HFFc6 (cell line): ENCODE measurements at places on chromosomes 5 and 9.

- DNase-seq: no peak
Measured at GRCh38 chr9:8569823-8570222, 770.2 kb upstream of the DMAC1 start.

DNA sequence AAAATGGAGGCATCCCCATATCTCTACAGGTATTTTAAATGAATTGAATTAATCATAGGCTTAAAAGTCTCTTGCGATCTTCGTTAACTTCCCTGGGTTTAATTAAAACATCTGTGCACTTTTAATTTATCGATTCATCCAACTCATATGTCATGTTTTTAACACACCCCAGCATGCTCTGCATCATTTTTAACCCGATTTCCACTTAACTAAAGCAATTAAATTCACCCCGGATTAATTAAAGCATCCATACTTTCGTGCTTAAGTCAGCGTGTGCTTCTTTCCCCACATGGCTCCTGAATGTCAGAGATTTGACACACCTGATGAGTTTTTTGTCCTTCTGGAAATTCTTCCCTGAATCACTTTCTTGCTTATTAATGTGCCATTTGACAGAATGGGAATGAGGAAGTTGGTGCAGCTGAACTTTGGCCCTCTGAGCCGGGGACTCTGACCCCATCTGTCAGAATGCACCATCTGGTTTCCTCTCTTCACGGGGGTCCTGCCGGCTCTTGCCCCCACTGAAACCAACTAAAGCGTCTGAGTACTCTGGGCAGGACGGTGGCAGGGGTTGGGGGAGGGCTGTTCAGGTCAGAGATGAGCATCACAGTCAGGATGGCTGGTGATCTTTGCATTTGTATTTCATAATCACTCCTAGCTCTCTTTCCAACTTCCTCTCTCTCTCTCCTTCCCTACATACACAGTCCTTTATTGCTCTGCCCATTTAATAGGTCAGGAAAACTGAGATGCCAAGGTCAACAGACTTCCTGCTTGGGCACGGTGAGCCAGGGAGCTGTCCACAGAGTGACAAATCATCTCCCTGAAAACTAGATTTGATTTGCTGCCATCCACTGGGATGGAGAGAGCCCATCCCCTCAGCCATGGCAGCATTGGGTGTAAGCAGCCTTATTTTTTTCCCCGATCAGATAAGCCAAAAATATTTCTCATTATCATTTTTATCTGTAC, 180.3 kb upstream of the WWC1 start:
- DNase-seq: no peak

DNA sequence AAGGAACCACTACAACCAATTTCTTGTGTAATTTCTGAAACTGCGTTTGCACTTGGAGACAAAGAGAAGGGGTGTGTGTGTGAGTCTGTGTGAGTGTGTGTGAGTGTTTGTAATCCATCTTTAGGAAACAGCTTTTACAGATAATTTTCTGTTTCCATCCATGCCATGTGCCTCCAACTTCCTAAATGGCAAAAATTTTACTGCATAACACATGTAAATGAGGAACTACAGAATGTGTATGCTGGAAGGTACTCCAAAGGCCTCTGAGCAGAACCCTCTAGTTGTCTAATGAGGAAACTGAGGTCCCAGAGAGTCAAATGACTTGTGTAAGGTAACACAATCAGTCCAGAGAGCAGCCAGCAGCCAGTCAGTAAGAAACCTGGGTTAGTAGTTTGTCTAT, 20.8 kb downstream of the MAMDC2 start:
- DNase-seq: no peak

- no peak for DNase-seq
Measured at GRCh38 chr5:1698589-1699316, 100.9 kb downstream of the MRPL36 start.

DNA sequence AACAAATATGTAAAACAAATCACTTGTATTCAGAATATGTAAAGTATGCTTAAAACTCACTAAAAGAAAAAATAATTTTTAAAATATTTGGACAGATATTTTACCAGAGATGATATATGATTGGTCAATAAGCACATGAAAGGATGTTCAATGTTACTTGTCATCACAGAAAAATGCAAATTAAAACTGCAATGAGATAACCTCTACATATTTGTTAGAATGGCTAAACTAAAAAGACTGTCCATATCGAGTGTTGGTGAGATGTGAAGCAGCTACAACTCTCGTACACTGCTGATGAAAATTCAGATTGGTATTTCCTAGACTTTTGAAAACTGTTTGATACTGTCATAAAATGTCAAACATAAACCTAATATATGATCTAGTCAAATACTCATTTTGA, 685.1 kb downstream of the DTWD2 start:
- DNase-seq: no peak

GRCh38 chr9:33137781-33138264, 29.3 kb downstream of the B4GALT1 start:
- DNase-seq: no peak

- DNase-seq: no peak
Measured at GRCh38 chr5:137292461-137293027, 206.6 kb downstream of the SPOCK1 start.

DNA sequence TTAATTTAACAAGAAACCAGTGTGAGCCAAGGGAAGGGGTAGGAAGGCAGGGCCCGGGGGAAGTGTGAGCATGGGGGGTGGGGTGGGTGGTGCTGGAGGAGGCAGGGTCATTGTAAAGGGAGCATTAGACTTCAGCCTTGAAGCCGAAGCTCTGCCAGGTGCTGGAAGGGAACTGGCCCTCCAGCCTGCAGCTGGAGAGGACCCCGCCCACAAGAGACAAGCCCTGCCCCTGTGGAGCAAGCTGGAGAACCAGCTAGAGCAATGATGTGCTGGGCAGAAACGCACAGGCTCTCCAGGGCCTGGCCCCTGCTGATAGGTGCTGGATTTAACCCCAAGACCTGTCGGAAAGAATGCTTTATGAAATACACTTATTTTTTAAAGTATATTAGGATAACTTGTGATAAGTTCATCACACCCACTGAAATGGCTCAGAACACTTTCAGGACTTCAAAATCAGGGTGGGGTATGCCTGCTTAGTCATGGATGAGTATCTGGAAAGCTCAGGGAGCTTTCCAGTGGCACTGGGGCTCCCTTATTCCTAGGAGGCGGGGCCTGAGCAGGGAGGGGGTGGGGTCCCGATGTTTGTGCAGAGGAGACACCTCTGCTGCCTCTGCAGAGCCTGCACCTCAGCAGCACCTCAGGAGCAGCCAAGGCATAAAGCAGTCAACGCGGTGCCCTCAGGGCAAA, 27.1 kb downstream of the UBE2QL1 start:
- no peak for DNase-seq

DNA sequence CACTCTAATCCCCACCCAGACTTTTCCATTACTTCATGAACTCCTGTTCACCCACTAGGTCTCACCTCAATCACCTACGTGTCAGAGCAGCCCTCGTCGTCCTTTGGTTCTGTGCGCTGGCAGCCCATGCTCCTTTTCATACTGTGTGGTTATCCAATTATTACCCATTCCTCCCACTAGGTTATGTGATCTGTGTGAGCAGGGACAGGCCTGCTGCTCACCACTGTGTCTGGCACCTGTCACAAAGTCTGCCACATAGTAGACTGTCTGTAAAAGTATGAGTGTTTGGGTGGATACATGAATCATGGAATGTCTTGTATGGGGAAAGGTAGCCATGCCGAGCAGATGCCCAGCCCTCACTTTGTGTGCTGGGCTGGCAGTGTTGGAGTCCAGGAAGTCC, 12.1 kb upstream of the SMAD5 start:
- no peak for DNase-seq

GRCh38 chr5:95899829-95900228, 61.8 kb downstream of the ELL2 start:
- DNase-seq: no peak

DNA sequence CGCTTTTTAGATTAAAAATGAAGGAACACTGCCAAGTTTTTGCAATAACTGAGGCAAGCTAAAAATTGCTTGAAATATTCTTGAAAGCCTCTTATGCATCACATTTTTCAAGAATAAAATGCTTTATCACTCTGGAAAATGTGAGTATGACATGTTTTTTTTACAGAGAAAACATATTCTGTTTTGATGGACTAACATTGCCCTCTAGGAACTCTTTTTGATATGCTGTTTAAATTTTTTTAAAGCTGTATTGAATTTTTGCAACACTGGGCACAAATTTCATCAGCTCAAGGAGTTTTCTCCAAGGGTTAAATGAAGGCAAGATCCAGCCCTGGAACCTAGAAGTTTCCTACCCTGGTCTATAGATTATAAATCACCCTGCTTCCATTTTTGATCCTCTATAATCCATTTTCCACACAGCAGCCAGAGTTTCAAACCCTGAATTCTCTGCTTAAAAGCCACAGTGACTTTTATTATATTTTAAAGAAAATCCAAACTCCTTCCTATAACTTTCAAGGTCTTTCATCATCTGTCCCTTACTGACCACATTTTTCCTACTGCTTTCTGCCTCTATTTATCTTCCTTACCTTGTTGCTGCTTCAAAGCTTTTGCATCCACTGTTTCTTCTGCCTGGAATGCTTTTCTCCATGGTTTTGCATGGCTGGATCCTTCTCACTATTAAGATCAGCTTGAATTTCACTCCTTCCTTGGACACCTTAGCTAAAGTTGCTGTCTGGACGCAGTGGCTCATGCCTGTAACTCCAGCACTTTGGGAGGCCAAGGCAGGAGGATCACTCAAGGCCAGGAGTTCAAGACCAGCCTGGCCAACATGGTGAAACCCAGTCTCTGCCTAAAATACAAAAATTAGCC, 60.9 kb downstream of the IL31RA start:
- no peak for DNase-seq

- no peak for DNase-seq
Measured at GRCh38 chr5:87899208-87899661, 369.4 kb downstream of the TMEM161B start.

GRCh38 chr5:82111191-82111590, 139.4 kb downstream of the ATG10 start:
- no peak for DNase-seq

- no peak for DNase-seq
Measured at GRCh38 chr9:75891771-75892215, 1.3 kb downstream of the PCSK5 start.

- DNase-seq: no peak
Measured at GRCh38 chr5:103389357-103389756, 130.8 kb downstream of the MACIR start.
